ENCODE measurements at places on chromosomes 13 and 19.

DNA sequence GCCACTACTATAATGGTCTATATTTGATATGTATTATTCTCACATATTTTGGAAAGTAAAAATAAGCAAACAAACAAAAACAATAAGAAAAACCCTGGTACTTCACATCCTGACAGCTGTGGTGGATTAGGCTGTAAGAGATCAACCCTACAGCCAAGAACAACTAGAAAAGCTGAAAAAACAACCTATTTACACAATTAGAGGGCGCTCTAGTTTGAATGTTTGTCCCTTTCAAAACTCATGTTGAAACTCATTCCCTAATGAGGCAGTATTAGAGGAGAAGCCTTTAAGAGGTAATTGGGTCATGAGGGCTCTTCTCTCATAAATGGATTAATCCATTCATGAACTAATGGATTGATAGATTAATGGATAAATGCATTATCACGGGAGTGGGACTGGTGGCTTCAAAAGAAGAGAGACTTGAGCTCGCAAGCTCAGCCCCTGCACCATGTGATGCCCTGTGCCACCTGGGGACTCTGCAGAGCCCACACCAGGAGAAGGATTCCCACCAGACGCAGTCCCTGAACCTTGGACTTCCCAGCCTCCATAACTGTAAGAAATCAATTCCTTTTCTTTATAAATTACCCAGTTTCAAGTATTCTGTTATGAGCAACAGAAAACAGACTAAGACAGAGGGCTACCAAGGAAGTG is 733.9 kb upstream of the ARGLU1 start:
- no peak for DNase-seq

DNA sequence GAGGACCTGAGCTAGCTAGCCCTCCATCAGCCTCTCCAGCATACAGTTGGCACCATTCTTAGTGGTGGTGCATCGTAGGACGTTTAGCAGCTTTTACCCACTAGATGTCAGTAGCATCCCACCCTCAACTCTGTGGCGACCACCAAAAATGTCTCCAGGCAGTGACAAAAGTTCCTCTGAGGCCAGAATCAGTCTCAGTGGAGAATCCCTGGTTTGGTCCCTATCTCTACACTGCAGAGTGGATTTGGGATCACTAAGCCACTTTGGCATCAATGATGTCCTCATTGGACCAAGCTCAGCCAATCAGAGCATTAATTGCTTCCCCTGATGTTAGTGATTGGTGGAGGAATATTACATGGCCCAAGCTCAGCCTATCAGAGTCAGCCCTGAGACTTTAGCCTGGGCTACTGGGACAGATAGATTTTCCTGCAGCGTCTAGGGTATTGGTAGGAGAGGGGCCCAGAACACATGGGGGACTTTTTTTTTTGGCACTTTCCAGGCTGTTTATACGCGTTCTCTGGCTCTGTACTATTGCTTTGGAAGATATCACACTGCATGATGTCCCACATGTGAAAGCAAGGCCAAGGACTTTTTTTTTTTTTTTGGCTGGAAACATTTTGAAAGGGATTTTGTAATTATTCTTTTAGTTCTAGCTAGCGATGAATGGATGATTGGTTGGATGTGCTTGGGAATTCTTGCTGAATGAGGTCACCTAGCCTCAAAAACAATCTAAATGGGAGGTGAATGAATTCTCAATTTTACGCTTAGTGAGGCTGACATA is 7.0 kb downstream of the TMEM221 start:
- DNase-seq: no peak

DNA sequence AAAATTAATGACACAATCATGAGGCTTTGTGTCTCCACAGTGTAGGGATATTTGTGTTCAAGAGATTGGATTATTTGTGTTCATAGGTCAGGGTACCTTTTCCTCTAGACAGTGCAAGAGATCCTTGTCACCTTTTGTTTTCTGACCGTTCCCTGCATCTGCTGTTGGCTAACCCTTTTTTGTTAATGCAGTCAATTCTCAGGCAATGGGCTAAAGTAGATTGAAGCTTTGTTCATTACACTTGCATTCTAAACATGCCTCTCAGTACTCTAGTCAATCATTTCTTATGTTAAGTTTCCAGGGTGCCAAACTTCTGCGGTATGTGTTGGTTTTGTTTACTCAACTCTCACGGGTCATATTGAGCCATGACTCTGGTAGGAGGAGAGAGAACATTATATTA is 1.8 kb upstream of the MED4 start:
- DNase-seq: no peak

DNA sequence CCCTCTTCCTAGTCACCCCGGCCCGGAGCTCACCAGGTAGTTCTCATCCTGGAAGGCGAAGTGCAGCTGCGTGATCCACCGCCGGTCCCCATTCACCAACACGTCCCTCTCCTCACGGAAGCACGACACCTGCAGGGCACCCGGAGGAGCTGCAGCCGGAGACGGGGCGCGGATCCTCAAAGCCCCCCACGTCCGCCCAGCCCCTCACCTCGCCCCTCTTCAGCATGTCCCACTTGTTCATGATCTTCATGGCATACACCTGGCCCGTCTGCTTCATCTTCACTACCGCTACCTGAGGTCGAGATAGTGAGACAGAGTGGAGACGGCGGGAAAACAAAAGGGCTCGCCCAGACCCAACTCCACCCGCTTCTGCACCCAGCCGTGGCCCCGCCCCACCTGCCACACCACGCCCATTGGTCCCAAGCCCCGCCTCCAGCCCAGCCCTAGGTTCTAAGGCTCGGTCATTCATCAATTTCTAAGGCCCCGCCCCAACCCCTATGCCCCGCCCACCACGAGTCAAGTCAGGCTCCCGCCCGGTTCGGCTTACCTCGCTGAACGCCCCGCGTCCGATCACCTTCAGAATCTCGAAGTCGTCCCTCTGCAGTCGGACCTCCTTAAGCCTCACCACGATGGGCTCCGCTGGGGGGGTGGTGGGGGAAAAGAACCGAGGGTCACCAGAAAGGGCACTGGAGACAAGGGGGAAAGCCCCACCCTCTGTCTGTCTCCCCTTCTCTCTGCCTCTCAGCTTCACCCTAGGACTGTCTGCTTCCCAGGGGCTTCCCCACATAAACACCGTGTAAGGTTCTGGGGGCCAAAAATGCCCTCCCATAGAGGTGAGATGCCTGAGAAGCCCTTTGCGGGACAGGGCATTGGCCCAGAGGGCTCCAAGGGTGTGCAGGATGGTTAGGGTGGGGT is 2.8 kb downstream of the DMPK start:
- DNase-seq: peak; percentile 91

DNA sequence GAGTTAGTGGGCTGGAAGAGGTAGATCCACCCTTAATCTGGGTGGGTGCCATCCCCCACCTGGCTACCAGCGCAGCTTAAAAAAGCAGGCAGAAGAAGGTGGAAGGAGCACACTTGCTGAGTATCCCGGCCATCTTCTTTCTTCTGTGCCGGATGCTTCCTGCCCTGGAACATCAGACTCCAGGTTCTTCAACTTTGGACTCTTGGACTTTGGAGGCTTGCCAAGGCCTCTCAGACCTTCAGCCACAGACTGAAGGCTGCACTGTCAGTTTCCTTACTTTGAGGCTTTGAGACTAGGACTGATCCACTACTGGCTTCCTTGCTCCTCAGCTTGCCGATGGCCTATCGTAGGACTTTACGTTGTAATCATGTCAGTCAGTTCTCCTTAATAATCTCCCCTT is 127.6 kb upstream of the GPC6 start:
- DNase-seq: no peak

GRCh38 chr19:42111384-42111783 is 20.9 kb downstream of the POU2F2 start:
- no peak for DNase-seq

DNA sequence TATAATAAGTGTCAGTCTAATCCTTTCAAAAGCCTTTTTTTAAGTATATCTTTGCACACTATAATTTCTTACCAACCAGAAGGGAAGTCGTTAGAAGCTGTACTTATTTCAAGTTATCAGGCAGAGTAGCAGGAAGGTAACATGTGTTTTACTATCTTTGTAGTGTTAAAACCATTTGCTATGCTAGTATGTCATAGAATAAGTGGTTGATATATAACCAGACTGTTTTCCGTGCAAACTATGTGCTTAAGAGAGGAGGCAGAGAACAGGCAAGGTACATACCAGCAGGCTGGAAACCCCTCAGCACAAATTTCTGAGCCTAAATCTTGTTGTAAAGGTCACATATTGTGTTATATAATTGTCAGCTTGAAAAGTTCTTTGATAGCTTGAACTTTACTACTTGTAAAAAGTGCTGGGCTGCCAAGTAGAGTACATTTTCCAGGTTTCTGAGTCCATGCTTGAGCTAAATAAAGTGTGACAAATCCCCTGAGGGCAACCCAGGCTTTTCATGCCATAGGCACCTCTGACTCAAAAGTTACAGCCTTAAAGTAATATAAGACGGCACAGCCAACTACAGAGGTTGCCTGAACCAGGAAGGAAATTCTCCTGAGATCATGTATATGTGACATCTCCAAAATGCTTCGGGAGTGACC is 1297.4 kb downstream of the PCDH9 start:
- no peak for DNase-seq

DNA sequence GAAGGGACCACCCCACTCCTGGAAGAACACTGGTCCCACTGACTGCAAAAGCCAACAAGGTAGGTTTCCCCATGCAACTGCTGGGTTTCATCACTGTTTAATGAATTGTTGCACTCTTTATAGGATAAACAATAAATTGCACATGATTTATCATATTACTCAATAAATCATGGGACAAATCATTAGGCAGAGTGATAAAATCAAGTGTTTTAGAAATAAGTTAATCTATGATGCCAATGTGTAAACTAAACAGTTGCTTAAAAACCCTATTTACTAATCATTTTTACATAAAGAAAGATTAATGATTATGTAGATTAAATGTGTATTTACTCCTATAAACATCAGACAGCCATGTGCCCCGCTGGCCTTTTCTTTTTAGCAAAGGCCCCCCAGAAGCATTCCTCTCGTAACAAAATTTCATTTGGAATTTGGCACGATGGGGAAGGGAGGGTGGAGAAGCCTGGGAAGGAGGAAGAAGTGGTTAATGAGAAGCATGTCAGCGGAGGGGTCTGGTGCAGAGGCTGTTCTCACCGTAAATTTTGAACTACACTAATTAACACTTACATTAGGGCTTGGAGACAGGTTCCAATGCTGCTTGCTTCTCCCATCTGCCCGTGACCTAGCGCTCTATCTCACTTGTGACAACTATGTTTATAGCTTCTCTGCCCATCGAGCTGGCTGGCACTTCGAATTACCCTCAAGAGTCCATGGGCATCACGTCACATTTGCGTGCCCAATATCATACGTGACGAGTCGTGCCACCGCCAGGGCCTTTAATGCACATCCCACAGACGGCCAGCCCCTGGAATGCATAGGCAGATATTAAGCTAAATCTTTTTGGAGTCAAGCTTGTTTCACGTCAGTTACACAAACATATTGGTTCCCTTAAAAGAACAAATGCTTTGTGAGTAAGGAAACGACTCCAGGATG is 357.7 kb upstream of the TSHZ3 start:
- no peak for DNase-seq

- no peak for DNase-seq
Observed at GRCh38 chr19:45645068-45645630, 6.0 kb upstream of the EML2 start.

GRCh38 chr19:5498830-5499550 is 43.8 kb downstream of the ZNRF4 start:
- DNase-seq: no peak

DNA sequence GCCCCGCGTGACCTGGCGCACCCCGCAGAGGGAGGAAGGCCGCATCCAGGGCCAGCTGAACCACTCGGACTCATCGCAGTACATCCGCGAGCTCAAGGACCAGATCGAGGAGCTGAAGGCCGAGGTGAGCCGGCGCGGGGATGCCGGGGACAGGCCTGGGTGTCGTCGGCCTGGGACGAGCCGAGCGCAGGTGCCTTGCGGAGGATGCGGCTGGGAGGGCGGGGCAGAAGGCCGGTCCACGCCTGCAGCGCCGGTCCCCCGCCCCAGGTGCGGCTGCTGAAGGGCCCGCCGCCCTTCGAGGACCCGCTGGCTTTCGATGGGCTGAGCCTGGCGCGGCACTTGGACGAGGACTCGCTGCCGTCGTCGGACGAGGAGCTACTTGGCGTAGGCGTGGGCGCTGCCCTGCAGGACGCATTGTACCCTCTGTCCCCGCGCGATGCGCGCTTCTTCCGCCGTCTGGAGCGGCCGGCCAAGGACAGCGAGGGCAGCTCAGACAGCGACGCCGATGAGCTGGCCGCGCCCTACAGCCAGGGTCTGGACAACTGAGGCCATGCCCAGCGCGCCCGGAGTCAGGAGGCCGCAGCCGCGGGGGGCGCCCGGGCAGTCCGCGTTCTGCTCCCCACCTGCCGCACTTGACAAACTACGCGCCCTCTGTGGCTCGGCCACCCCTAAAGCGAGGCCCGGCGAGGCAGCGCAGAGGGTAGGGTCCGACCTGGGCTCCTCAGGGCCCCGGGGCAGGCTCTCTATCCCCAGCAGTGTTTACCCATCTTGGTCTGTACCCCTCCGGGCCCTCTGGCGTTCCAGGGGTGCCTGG is 10.8 kb downstream of the PRR36 start:
- DNase-seq: no peak

- DNase-seq: no peak
Observed at GRCh38 chr19:30028992-30029343, 86.9 kb downstream of the URI1 start.

GRCh38 chr13:40189898-40190630 is 476.4 kb downstream of the FOXO1 start:
- no peak for DNase-seq

- no peak for DNase-seq
Observed at GRCh38 chr13:29582171-29582570, 13.3 kb downstream of the SLC7A1 start.

DNA sequence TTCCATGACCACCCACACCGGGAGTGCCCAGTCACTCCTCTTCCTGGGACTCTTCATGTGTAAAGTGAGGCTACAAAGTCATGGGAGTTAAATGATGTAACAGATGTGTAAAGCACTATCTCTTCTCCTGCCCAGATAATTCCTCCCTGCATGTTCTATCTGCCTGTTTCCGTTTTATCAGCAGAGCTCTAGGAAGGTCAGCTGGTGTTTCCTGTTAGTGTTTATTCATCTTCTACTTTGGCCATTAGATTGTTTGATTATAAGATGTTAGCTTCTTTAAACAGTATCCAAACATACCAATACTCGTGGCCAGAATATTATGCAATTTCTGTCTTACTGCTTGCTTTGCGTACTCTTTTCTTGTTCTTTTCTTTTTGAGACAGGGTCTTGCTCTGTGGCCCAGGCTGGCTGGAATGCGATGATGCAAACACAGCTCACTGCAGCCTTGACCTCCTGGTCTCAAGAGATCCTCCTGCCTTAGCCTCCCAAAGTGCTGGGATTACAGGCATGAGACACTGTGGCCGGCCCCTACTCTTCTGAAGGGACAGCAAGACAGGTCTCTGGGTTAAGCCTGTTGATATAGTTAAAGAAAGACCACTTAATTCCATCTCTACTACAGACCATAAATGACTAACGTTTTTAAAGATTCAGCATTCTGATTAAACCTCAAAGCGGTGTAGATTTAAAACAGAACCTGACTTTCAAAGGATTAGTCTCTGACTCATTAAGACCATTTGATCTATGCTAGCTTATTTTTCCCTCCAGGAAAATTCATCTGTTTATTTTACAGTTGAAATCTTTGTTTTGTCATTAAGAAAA is 97.4 kb upstream of the AKAP11 start:
- DNase-seq: no peak
